Thoracic aorta (tissue), 2 donors: ENCODE measurements at places on chromosomes 6 and 20.

GRCh38 chr6:143087856-143088255 is 27.2 kb downstream of the AIG1 start:
- H3K27ac ChIP-seq = no peak overlapping the region
- no peaks in the 10 kb centered on the region for H3K36me3 ChIP-seq
- H3K4me3 ChIP-seq = no peak overlapping the region
- no peaks in the 10 kb centered on the region for H3K4me1 ChIP-seq
- H3K27me3 ChIP-seq = no peaks in the 10 kb centered on the region

- no peaks in the 10 kb centered on the region for H3K36me3 ChIP-seq
- no peak for DNase-seq
- H3K4me1 ChIP-seq = peaks cover 17% of the 10 kb centered on the region
Observed at GRCh38 chr6:71496018-71496721, 207.6 kb downstream of the OGFRL1 start.

DNA sequence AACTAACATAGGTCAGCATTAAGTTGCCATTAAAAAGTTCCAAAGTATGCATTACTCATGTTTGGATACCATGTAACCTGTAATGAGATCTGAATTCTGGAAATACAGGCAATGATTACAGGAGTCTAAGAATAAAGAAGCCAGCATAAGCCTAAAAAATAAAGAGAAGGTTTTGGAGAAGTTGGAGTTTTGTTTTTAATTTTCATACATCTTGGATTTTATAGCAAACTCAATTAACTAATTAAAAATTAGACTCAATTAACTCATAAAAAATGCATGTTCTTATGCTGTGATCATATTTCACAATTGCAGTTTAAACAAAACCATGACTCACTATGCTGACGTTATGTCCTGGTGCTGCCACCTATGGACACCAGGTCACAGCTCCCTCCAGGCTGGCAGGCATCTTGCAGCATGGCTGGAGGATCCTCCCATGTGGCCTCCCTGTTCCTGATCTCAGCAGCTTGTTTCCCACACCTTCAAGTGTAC is 648.8 kb upstream of the AGPAT4 start:
- H3K27me3 ChIP-seq = no peaks in the 10 kb centered on the region
- H3K27ac ChIP-seq = no peak overlapping the region
- no peak overlapping the region for H3K4me3 ChIP-seq
- DNase-seq = no peak

DNA sequence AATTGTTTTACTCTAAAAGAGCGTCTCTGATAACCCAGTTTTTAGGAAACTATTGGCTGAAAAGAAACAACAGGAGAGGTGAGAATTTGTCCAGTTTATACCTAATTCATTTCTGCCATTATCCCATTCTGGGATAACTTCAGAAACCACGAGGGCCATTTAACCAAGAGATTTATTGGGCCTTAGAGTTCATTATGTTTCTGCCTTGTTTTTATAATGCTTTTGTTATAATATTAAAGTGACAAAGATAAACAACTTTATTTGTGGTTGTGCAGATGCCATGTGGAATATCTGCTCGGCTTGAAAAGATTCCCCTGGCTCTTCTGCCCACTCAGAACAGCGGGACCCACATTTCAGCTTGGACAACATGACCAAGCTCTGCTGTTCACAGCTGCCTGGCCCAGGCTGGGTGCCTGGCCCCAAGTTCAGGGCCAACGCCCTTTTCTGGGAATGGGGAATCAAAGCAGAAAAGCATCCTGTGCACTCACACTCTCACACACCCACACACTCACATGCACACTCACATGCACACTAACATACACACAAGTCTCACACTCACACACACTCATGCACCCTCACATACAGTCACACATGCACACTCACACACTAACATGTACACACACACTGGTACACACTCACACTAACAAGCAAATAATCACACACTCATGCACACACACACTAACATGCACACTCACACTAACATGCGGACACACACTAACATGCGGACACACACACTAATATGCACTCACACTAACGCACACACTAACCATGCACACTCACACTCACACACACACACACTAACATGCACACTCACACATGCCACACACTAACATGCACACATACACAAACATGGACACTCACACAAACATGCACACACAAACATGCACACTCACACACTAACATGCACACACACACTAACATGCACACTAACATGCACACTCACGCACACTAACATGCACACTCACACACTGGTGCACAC is 86.7 kb upstream of the NEDD9 start:
- peak overlapping the region; percentile 64 for H3K27ac ChIP-seq
- peaks cover 7% of the 10 kb centered on the region for H3K4me1 ChIP-seq
- no peaks in the 10 kb centered on the region for H3K27me3 ChIP-seq
- no peaks in the 10 kb centered on the region for H3K36me3 ChIP-seq
- H3K4me3 ChIP-seq = no peak overlapping the region
- no peak for DNase-seq

GRCh38 chr20:59751075-59751711 is 146.9 kb downstream of the PHACTR3 start:
- no peak overlapping the region for H3K4me3 ChIP-seq
- no peak overlapping the region for H3K27ac ChIP-seq
- no peaks in the 10 kb centered on the region for H3K36me3 ChIP-seq
- H3K4me1 ChIP-seq = peaks cover 9% of the 10 kb centered on the region
- H3K27me3 ChIP-seq = no peaks in the 10 kb centered on the region

- H3K4me1 ChIP-seq = peaks cover 22% of the 10 kb centered on the region
- peak overlapping the region; percentile 5 for H3K4me3 ChIP-seq
- H3K27me3 ChIP-seq = no peaks in the 10 kb centered on the region
- no peaks in the 10 kb centered on the region for H3K36me3 ChIP-seq
Observed at GRCh38 chr6:2502096-2502997, 248.4 kb downstream of the MYLK4 start.

GRCh38 chr6:15871276-15871675 is 208.4 kb upstream of the DTNBP1 start:
- no peaks in the 10 kb centered on the region for H3K36me3 ChIP-seq
- no peak overlapping the region for H3K4me3 ChIP-seq
- no peaks in the 10 kb centered on the region for H3K27me3 ChIP-seq
- DNase-seq = no peak
- no peaks in the 10 kb centered on the region for H3K4me1 ChIP-seq
- no peak overlapping the region for H3K27ac ChIP-seq

GRCh38 chr6:53284901-53285300 is 63.8 kb downstream of the ELOVL5 start:
- no peak overlapping the region for H3K4me3 ChIP-seq
- H3K27me3 ChIP-seq = no peaks in the 10 kb centered on the region

DNA sequence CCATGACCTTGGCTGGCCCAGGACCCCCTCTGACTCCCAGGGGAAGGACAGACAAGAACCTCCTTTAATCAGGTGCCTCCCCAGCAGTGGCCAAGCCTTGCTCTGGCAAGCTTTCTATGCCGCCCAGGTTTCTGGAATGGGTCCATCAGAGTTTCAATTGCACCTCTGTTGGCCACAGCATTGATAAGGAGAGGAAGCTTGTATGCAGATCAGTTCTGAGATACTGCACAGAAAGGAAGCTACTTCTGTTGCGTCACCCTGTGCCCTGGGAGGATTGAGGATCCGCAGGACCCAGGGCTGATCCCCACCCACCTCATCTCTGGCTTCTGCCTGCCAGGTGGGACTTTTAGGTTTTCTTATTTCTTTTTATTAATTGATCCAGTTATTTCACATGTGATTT is 167.2 kb downstream of the TFAP2C start:
- H3K27ac ChIP-seq = no peak overlapping the region
- no peaks in the 10 kb centered on the region for H3K4me1 ChIP-seq
- no peak overlapping the region for H3K4me3 ChIP-seq
- H3K36me3 ChIP-seq = no peaks in the 10 kb centered on the region
- no peaks in the 10 kb centered on the region for H3K27me3 ChIP-seq

DNA sequence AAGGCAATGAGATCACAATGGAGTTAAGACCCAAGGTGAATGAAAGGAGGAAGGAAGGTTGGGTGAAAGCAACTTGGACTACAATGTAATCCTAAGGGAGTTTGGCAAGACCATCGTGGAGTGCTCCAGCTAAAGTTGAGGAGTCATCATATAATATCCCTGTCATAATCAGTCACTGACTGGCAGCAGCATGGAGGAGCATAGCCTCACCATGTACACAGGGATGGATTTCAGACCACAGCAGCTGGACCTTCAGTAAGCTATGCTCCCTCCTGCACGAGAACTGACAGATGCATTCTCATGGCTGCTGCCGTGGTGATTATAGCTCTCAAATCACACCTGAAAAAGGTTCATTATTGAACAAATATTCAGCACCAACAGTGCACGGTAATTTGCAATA is 43.0 kb downstream of the GOPC start:
- H3K27me3 ChIP-seq = no peaks in the 10 kb centered on the region
- no peak for DNase-seq
- H3K4me1 ChIP-seq = no peaks in the 10 kb centered on the region

DNA sequence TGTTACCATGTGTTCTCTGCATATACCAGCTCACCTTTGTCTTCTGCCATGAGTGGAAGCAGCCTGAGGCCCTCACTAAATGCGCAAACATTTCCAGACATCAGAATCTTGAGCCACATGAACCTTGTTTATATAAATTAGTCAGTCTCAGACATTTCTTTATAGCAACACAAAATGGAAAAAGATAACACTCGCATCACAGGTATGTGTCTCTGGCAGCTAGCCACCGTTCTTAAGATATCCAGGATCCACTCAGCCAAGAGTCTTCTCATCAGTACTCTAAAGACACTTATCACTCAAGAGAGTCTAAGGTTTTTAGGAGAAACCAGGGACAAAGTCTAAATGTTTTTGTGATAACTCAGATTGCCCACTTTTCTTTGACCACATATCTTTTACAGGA is 43.1 kb upstream of the HLA-A start:
- DNase-seq = no peak
- H3K4me1 ChIP-seq = no peaks in the 10 kb centered on the region
- H3K27ac ChIP-seq = no peak overlapping the region
- H3K36me3 ChIP-seq = no peaks in the 10 kb centered on the region
